NCI-H1048 (cell line): ENCODE measurements at places on chromosomes 16 and 17.
A peak's percentile ranks its signal among the peaks of the same experiment; 100 is the strongest.

- DNase-seq = no peak
Observed at GRCh38 chr17:81508639-81509206, 3.9 kb downstream of the ACTG1 start.

- no peak for DNase-seq
Observed at GRCh38 chr17:55351226-55351625, 70.4 kb downstream of the MMD start.

GRCh38 chr17:73957564-73957963 is 245.9 kb upstream of the RPL38 start:
- DNase-seq = no peak

- DNase-seq = no peak
Observed at GRCh38 chr16:77594799-77595596, 127.3 kb upstream of the NUDT7 start.

DNA sequence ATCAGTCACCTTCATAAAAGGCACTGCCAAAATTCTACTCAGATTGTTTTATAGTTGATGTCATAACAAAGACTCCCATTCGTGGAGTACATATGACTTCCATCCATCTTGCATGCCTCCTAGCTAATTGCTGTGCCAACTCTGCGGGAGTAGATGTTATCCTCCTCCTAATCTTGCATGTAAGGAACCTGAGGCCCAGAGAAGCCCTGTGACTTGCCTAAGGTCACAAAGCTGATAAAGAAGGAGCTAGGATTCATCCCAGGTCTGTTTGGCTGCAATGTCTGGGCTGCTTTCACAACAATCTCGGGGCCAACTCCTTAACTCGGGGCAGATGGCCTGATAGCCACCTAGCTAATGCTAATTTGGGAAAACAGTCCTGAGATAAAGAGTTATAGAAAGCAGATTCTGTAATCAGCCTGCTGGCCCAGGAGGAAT is 87.3 kb downstream of the YPEL2 start:
- no peak for DNase-seq

- DNase-seq = no peak
Observed at GRCh38 chr16:71853413-71853812, 7.6 kb downstream of the ATXN1L start.

- no peak for DNase-seq
Observed at GRCh38 chr17:29089601-29090044, 46.7 kb downstream of the PIPOX start.

DNA sequence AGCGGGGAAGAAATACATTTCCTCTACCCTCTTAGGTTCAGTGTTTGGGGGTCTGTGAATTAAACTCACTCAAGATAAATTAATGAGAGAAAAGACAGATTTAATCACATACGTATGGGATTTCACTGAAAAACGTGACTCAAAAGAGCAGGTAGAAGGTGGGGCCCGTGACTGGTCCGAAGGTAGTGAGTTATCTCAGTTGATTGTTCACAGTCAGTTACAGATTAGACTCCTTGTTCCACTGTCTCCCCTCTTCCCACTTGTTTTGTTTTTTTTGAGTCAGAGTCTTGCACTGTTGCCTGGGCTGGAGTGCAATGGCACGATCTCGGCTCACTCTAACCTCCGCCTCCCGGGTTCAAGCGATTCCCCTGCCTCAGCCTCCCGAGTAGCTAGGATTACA is 301.2 kb downstream of the SEC14L1 start:
- no peak for DNase-seq

DNA sequence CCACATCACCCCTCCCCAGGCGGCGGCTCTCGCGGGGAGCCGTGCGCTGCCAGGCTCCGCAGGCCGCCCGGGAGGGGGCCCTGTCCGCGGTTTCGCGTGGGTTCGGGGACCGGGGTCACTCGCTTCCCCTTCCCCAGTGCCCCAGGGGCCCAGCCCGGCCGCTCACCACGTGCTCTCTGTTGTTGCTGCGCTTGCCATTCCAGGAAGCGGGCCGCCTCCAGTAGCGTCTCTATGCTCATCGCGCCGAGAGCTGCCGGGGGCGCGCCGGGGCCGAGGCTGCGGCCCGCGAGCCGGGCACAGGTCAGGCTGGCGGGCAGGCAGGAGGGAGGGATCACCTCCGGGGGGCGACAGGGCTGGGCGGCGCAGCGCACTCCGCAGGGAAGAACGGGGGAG is 390 bp downstream of the MNT start:
- DNase-seq = no peak

- DNase-seq = no peak
Observed at GRCh38 chr17:63917646-63918045, 993 bp downstream of the GH1 start.

DNA sequence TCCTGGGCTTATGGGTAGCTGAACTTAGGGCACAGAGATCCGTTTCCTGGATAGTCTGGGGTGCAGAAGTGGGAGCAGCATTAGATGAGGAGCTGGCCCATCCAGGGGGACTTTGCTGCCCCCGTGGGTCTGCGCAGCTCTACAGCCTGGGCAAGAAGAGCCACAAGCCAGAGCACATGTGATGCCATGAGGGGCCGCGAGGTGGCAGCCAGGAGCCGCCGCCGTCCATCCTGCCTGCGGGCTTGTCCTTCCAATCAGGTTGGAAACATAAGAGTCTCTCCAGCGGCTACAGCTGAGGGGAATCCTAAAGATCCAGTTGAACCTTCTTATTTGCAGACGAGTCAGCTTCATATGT is 21.9 kb downstream of the C1QTNF1 start:
- DNase-seq = peak; percentile 8

- no peak for DNase-seq
Observed at GRCh38 chr17:30532871-30533270, 55.7 kb downstream of the GOSR1 start.

GRCh38 chr17:51921500-51921899 is 237.0 kb downstream of the CA10 start:
- no peak for DNase-seq

DNA sequence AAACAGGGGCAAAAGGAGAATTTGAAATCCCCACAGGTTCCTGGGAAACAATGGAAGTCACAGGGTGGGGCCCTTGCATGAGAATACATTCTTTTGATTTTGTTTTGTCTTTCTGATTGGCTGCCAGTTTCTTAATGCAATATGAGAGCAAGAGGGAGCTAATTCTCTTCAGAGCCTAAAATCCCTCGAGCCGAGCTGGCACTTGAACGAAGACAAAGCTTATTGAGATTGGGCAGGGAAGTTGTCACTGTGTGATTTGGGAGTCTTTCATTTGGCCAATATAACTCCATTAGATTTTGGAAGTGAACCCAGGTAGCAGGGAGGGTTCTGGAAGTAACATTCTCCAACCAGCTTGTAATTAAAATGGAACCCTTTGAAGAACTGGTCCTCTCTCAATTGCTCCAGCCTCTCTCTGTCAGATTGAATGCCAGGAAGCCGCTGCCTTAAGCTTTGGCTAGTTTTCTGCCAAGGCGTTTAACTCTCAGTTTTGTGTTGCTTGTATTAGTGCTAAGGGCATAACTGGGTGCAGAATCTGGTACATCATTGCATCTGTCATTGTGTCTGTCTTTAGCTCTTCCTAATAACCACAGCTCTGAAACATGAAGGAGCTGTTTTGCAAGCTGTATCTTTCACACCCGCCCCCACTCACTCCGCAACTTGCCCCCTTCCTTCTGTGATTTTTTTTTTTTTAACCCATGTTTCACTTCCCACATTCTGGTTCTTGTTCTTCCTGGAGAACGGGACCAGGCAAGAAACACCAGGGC is 272.0 kb downstream of the MAF start:
- DNase-seq = no peak

GRCh38 chr17:9644910-9645751 is at the start of gene USP43:
Gene USP43, plus strand, starts transcription at chr17:9645517. Its CDS starts 116 bp downstream, at chr17:9645633.
- no peak for DNase-seq

DNA sequence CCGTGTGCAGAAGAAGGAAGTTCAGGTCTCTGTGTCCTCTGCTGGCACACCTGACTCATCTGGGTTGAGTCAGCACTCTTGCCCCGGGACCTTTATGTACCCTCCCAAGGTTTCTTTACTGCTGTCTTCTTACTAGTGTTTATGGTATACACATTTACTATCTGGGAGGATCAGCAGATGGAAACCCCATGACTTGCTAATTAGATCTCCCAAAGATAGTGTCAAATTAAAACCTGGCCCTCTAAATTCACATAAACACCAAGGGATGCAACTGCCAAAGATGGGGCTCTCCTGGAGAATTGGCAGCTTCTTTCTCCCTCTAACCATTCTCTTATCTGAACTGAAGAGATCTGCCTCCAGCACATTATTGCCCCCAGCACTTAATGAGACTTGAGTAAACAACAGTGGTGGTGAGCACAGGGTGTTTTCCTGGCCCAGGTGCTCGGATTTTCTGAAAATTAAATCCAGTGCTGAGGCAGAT is 718.1 kb upstream of the SOX9 start:
- no peak for DNase-seq

GRCh38 chr17:43702637-43703036 is 40.9 kb upstream of the MEOX1 start:
- DNase-seq = no peak

DNA sequence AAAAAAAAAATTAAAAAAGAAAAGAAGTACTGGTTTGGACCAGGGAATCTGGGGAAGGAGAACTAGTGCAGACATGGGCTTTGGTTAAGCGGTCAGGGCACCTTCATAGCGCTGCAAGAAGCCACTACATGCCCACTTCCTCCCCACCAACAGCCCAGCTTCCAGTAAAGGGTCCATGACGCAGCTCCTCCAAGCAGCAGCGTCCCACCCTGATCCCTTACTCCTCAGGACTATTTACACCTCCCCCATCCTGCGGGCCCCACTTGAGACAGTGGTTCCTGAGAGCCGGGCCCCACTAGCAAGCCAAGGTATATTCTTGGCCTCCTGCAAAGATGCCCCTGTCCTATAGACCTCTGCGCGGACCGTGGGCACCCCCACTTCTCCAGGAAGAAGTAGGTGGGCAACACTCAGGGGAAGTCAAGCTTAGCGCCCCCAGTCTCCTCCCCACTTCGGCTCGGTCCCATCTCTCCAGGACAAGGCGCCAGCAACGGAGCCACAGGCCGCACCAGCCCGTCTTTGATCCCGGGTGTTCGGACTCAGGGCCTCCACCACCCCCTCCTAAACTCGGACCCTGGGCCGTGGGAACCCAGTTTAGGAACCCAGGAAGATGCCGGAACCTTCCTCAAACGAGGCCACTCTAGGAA is 913 bp upstream of the PRR14 start:
- no peak for DNase-seq

GRCh38 chr17:19897903-19898302 is 30.2 kb upstream of the ULK2 start:
- no peak for DNase-seq

DNA sequence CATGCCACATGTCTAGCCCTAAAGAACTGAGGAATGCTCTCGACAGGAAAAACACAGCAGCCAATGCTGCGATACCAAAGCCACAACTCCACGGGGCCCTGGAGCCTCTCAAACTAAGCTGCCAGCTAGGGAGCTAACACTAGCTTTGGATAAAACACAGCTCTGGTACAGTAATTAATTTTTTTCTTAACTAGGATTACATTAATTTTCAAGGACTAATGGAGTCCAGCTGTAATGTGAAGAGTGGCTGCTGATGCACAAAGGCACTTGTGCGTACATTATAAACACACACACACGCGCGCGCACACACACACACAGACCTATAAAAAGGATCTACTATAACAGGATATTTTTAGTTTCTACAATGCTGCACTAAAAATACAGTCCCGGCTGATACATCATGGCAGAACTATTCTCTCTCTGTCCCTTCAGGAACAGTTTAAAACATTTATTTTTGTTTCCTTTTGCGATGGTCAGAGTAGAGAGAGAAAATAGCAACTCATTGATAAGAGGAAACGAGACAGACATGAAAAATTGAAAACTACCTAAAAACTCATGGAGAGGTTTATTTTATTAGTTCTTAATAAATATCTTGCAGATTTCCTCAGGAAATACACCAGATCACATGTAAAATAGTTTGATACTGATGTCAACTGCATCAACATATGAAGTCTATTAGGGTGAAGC is 88.5 kb downstream of the SMG6 start:
- DNase-seq = no peak

DNA sequence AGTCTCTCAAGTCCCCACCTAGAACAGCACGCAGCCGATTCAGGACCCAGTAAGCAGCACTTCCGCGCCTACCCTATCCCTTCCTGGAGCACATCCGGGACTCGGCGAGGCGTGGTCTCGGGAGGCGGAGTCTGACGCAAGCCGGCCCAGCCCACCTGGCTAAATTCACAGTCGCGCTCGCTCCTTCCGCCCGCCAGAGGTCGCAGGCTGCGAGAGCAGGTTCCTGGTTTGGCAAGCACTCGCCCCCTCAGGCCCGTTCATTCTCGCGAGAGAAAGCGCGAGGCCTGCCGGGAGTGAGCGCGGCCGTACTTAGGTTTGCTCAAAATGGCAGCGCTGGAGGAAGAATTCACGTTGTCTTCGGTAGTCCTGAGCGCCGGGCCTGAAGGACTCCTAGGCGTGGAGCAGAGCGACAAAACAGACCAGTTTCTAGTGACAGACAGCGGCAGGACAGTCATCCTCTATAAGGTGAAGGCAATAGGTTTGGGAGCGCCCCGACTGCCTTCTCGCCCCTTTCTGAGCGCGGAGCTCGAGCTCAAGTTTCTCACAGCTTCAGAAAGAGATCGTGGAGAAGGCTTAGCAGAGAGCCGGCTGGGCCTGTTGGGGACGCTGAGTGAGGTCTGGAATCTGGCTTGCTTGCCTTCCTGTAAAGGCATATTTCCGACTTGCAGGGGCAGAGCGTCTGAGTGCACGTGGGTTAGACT is at the start of gene NOL11:
NOL11 (plus strand) TSS at position 313 of the 701 bp plus-strand sequence; CDS start at position 325, 12 bp downstream.
- DNase-seq = peak; percentile 93

GRCh38 chr16:27230562-27231001 is 27.3 kb downstream of the KDM8 start:
- DNase-seq = no peak

DNA sequence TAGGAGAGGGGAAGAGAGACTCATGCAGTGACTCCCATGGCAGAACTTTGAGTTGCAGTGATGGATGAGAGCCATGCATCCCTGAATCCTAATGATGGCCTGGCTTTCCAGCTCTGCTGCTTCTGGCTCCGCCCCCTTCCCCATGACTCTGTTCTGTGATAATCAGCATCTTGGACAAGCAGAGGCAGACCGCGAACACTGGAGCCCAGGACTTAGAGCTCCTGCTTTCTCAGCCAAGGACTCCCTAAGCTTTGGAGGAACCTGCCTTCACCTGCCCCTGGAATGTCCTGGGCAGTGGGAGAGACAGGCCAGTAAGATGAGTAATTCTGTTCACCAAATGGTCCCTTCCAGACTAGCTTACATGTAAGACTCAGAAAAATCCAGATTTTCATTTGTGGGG is 12.5 kb downstream of the CCDC92B start:
- no peak for DNase-seq

DNA sequence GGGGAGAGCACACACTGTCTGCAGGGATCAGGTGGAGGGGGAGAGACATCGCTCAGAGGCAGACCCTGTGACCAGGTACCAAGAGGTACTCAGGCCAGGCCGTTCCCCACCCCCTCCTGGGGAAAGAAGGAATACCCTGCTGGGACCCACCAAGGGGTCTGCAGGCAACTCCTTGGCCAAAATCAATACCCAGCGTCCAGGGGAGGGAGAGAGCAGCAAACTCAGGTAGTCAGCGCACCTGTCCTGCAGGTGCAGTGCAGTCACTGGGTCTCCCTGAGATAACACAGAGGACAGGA is 57.5 kb upstream of the DOC2B start:
- no peak for DNase-seq

GRCh38 chr17:32398946-32399345 is 45.4 kb upstream of the PSMD11 start:
- DNase-seq = no peak

- no peak for DNase-seq
Observed at GRCh38 chr16:50640391-50640790, 40.7 kb downstream of the SNX20 start.

GRCh38 chr17:69179227-69179952 is 37.7 kb upstream of the ABCA6 start:
- no peak for DNase-seq

- DNase-seq = no peak
Observed at GRCh38 chr16:24721830-24722238, 7.6 kb upstream of the TNRC6A start.
